ENCODE measurements at places on chromosomes 2 and 18.

- H3K27ac ChIP-seq: no peak overlapping the region
- no peak overlapping the region for H3K4me3 ChIP-seq
- H3K27me3 ChIP-seq: no peaks in the 10 kb centered on the region
- no peak for DNase-seq
Measured at GRCh38 chr2:169260246-169260645, 102.1 kb downstream of the LRP2 start.

DNA sequence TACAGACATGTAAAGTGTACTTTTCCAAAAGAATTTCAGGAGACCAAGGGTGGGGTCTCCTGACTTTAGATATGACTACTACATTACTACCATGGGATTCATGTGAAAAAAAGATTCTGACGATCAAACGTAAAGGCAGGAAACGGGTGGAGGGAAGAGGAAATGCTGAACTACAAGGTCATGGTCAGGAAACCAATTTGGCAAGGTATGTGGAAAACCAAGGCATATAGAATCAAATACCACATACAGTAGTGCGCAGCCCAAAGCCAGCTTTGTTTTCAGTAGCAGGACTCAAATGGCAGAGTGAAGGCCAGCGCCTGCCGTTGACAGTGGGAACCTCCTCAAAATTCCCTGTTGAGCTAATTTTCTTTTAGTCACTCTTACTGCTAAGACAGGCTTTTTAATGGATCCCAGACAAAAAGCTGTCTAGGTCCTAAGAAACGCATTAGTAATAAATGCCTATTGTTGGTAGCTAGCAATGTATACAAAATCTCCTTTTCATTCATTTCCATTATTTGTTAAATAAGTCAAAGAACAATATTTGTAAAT is 57.6 kb upstream of the SERTAD2 start:
- no peak overlapping the region for H3K27ac ChIP-seq
- no peaks in the 10 kb centered on the region for H3K36me3 ChIP-seq
- H3K27me3 ChIP-seq: no peaks in the 10 kb centered on the region
- no peaks in the 10 kb centered on the region for H3K4me1 ChIP-seq
- H3K4me3 ChIP-seq: no peak overlapping the region

- no peak overlapping the region for H3K27ac ChIP-seq
- no peak for DNase-seq
- peaks cover 5% of the 10 kb centered on the region for H3K4me1 ChIP-seq
- no peaks in the 10 kb centered on the region for H3K36me3 ChIP-seq
- H3K4me3 ChIP-seq: no peak overlapping the region
Measured at GRCh38 chr2:30472326-30472725, 25.3 kb downstream of the LCLAT1 start.

GRCh38 chr2:217418090-217418489 is 558.2 kb upstream of the TNP1 start:
- no peak for DNase-seq
- H3K27ac ChIP-seq: no peak overlapping the region
- no peak overlapping the region for H3K4me3 ChIP-seq
- H3K27me3 ChIP-seq: no peaks in the 10 kb centered on the region
- no peaks in the 10 kb centered on the region for H3K36me3 ChIP-seq

DNA sequence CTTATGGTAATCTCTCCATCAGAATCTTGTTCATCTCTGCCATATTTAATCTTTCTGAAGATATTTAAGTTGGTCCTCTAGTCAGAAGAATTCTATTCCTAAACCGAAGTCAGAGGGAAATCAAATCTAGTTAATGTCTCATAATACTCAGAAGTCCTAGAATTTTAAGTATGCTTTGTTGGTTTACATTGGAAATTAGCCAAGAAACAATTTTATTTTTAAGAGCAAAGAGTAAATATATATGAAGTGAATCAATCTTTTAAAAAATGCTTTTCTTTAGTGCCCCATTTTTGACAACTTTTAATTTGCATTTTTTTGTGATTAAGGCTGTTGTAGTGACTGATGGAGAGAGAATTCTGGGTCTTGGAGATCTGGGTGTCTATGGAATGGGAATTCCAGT is 38.1 kb downstream of the ME2 start:
- H3K27me3 ChIP-seq: no peaks in the 10 kb centered on the region
- H3K27ac ChIP-seq: no peak overlapping the region
- DNase-seq: no peak

GRCh38 chr2:70999362-70999761 is 4.7 kb upstream of the TEX261 start:
- H3K36me3 ChIP-seq: no peaks in the 10 kb centered on the region
- peak; percentile 47 for DNase-seq
- H3K4me3 ChIP-seq: no peak overlapping the region
- H3K27me3 ChIP-seq: peaks cover 20% of the 10 kb centered on the region
